Brain pericyte (primary cell): ENCODE measurements at places on chromosomes 12 and 14.

- DNase-seq, result no peak
These were observed 124.1 kb upstream of the RFLNA start for GRCh38 chr12:124170760-124171159.

DNA sequence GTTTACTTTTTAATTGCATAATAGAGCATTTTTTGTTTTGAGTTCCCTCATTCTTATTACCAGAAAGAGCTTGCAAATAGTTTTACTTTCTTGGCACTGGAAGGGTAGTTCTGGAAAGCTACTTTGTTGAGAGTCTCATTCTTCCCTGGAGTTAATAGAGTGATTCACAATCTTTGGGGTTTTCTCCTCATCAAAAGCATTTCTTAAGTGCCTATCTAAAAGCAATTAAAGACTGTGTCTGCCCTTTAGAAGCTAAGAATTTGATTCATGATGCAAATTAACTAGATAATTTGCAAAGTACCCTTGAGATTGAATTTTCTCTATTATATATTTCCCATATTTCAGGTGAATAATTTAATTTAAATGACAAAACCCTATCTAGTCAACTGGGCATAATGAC lies 8.1 kb upstream of the BMAL2 start:
- no peak for DNase-seq

GRCh38 chr12:27711317-27711682 lies 668 bp downstream of the MRPS35 start:
- DNase-seq, result no peak

DNA sequence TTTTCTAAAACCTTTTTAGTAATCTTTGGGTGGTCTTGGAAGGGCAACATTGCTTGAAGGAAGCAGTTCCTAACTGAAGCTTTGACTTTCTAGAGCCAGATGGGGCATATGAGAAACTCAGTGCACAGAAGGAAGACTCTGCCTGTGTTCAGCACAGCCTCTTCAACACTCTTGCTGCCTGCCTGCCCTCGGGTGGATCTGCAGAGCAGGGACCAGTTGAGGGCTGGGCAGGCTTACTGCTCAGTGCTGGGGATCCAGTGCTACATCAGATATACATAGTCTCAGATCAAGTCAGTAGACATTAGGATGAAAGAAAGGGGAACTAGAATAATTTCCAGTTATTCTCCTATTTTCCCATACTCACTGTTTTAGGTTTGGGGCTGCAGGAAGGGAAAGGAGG lies 29.5 kb upstream of the TMX1 start:
- no peak for DNase-seq

GRCh38 chr12:114658002-114658441 lies 26.0 kb downstream of the TBX3 start:
- no peak for DNase-seq
